ENCODE measurements at places on chromosomes 16 and 17. TPM values are rescaled to one million over a fixed set of nuclear protein-coding genes. Genes with fewer than 3 reads are reported as not detected.
A peak's percentile ranks its signal among the peaks of the same experiment; 100 is the strongest.

GRCh38 chr17:18959071-18959844 is 7.3 kb downstream of the SLC5A10 start:
- H3K27me3 ChIP-seq, result no peaks in the 10 kb centered on the region
- no peaks in the 10 kb centered on the region for H3K36me3 ChIP-seq
- no peak for DNase-seq
- H3K27ac ChIP-seq, result no peak overlapping the region

GRCh38 chr16:85616607-85617321 is 3.6 kb downstream of the GSE1 start:
- peaks cover 19% of the 10 kb centered on the region for H3K4me1 ChIP-seq
- peaks cover 11% of the 10 kb centered on the region for H3K36me3 ChIP-seq
- DNase-seq, result no peak
- H3K27me3 ChIP-seq, result no peaks in the 10 kb centered on the region
- H3K27ac ChIP-seq, result no peak overlapping the region

GRCh38 chr17:40850293-40850972 is 16.6 kb downstream of the KRT12 start:
- H3K27ac ChIP-seq, result no peak overlapping the region
- H3K4me1 ChIP-seq, result peaks cover 3% of the 10 kb centered on the region
- DNase-seq, result no peak
- no peaks in the 10 kb centered on the region for H3K36me3 ChIP-seq
- H3K4me3 ChIP-seq, result no peak overlapping the region

DNA sequence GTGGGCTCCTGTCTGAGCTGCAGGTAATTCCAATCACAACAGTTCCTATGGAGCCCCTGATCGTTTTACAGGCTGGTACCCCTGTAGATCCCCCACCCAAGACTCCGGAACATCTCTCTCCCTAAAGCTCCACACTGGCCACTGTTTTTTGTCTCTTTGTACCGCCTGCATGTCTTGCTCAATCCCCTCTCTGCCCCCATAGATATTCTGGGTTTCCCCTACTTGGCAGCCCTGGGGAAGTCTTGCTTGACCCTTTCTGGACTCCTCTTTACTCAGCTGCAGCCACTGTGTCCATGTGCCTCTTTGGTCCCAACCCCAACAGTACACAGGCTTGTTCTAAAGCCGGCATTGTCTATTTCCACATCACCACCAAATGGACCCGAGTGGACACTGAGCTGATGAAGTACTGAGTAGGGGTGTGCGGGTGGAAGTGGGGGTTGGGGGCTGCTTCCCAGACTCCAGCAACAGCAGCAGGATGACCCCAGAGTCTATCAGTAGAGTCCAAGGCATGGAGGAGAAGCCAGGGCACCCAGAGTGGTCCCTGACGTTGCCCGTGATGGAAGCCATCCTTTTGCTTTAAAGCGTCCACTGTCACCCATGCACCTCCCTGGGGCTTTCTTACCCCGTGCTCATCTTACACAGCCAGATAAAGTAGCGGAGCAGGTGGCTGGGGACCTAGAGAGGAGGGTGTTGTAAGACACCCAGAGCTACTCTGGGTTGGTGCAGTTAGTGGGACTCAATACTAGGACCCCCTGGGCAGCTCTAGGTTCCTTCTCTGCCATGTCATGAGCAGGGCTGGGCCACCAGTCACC is 6.4 kb downstream of the CD300LB start:
- no peak for DNase-seq
- H3K4me1 ChIP-seq, result peaks cover 17% of the 10 kb centered on the region
- no peak overlapping the region for H3K4me3 ChIP-seq
- H3K36me3 ChIP-seq, result peaks cover 2% of the 10 kb centered on the region

DNA sequence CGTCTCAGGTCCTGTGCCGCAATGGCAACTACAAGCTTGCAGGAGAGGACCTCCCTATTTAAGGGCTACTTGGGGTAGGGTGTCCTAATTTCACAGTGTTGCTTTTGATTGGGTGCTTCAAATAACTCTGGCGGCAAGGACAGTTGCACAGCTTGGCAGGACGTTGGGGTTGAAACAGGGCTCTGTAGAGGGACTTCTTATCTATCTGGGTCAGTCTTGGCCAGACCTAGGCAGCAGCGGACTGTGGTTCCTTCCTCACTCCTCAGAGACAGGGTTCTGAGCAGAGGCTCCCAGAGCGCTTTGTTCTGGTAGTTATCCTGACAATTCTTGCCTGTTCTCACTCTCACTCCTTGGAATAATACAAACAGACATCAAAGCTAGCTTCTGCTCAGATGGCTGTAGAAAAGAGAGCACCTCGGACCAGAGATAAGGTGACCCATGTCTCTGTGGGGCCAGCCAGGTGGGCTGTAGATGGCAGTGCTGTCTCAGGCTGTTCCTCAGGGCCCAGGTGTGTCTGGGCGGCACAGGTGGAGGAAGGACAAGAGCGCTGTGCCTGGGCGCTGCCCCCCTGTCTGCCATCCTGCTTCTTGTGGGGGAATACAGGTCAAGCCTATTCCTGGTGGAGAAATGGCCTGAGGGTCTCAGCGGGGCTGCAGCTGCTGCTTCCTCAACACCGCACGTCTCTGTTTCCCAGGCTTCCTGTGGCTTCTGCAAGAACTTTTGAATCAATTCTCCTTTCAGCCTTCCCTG is 61.0 kb downstream of the PLD6 start:
- DNase-seq, result no peak
- no peak overlapping the region for H3K27ac ChIP-seq
- H3K4me3 ChIP-seq, result no peak overlapping the region
- no peaks in the 10 kb centered on the region for H3K27me3 ChIP-seq
- peaks cover 9% of the 10 kb centered on the region for H3K4me1 ChIP-seq

- H3K4me3 ChIP-seq, result no peak overlapping the region
- peaks cover 12% of the 10 kb centered on the region for H3K36me3 ChIP-seq
- no peaks in the 10 kb centered on the region for H3K27me3 ChIP-seq
- no peak overlapping the region for H3K27ac ChIP-seq
- H3K4me1 ChIP-seq, result no peaks in the 10 kb centered on the region
Measured at GRCh38 chr16:912684-913613, 57.8 kb downstream of the LMF1 start.

- DNase-seq, result peak; percentile 93
- H3K36me3 ChIP-seq, result peaks cover 2% of the 10 kb centered on the region
Measured at GRCh38 chr16:21599122-21600030, at the start of gene METTL9. TSS of gene METTL9 (plus strand) at chr16:21599577. CDS start at chr16:21599734, 157 bp downstream.

- peaks cover 7% of the 10 kb centered on the region for H3K4me1 ChIP-seq
- H3K36me3 ChIP-seq, result peaks cover 67% of the 10 kb centered on the region
- H3K4me3 ChIP-seq, result no peak overlapping the region
- no peak for DNase-seq
- H3K27ac ChIP-seq, result no peak overlapping the region
Measured at GRCh38 chr16:1674306-1674705, 3.8 kb upstream of the JPT2 start.

DNA sequence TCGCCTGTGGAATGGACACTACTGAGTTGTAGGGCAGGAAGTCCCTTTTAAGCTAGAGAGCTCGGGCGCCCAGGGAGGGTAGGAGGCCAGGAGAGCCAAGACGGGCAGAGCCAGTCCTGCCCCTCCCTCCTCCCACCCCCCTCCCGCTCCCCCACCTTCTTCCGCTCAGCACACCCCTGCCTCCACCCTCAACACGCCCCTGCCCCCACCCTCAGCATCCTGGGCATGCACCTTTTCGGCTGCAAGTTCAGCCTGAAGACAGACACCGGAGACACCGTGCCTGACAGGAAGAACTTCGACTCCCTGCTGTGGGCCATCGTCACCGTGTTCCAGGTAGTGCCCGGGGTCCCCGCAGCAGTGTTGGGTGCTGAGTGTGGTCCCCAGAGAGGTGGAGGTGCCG is 18.3 kb downstream of the TPSG1 start:
- no peaks in the 10 kb centered on the region for H3K27me3 ChIP-seq
- H3K4me1 ChIP-seq, result no peaks in the 10 kb centered on the region
- H3K4me3 ChIP-seq, result no peak overlapping the region
- DNase-seq, result no peak

DNA sequence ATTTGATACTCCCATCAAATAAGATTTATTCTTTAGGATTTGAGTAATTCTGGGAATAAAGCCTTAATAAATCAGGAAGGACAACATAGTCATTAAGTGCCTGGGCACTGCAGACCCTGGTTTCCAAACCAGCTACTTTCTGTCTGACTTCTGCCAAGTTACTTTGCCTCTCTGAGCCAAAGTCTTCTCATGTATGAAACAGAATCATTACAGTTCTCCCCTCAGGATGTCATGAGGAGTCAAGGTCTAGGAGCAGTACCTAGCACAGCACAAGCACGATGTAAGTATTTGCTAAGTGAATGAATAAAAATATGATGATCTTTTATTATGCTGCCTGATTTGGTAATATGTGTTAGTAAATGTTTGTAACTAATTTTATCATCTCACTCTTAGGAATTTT is 30.4 kb upstream of the HEATR6 start:
- no peak overlapping the region for H3K27ac ChIP-seq
- H3K27me3 ChIP-seq, result peaks cover 18% of the 10 kb centered on the region
- no peak overlapping the region for H3K4me3 ChIP-seq
- H3K4me1 ChIP-seq, result peaks cover 8% of the 10 kb centered on the region
- DNase-seq, result no peak

GRCh38 chr17:78921437-78921971 is 3.7 kb downstream of the TIMP2 start:
- H3K27me3 ChIP-seq, result peaks cover 21% of the 10 kb centered on the region
- H3K4me1 ChIP-seq, result peaks cover 11% of the 10 kb centered on the region
- DNase-seq, result no peak
- H3K27ac ChIP-seq, result no peak overlapping the region

GRCh38 chr17:68460715-68461114 is 3.4 kb upstream of the WIPI1 start:
- H3K36me3 ChIP-seq, result no peaks in the 10 kb centered on the region
- peaks cover 60% of the 10 kb centered on the region for H3K4me1 ChIP-seq
- H3K27me3 ChIP-seq, result no peaks in the 10 kb centered on the region
- DNase-seq, result peak; percentile 29

The RAD51C gene
- 62.7 TPM for total RNA-seq

The KRTAP4-6 gene
- total RNA-seq, result not detected

The HOXB2 gene
- total RNA-seq, result 22.2 TPM

The DYNLL2 gene
- 33.3 TPM for total RNA-seq

The CCL2 gene
- total RNA-seq, result not detected

The ABCA8 gene
- total RNA-seq, result not detected

The SCNN1B gene
- total RNA-seq, result not detected

The VASN gene
- 0.16 TPM for total RNA-seq

The TAOK2 gene
- 36.0 TPM for total RNA-seq

The SLC13A2 gene
- not detected for total RNA-seq
